ENCODE measurements at places on chromosomes 5 and 9. TPM values are rescaled to one million over a fixed set of nuclear protein-coding genes. Genes with fewer than 3 reads are reported as not detected.

The OR13C4 gene
- polyA plus RNA-seq: not detected

The PDGFRB gene
- polyA plus RNA-seq: not detected

The DBH gene
- not detected for polyA plus RNA-seq

The GFI1B gene
- not detected for polyA plus RNA-seq

The SPARC gene
- polyA plus RNA-seq: not detected

The UNC13B gene
- polyA plus RNA-seq: not detected

The TMC1 gene
- not detected for polyA plus RNA-seq

The SLC31A1 gene
- 6.1 TPM for polyA plus RNA-seq

The DEPDC1B gene
- polyA plus RNA-seq: 0.83 TPM

The HTR4 gene
- polyA plus RNA-seq: not detected

The CCL19 gene
- polyA plus RNA-seq: not detected

The PALM2AKAP2 gene
- polyA plus RNA-seq: not detected

The PCDHGA5 gene
- 0.08 TPM for polyA plus RNA-seq

The C6 gene
- polyA plus RNA-seq: not detected

The ANKRD55 gene
- polyA plus RNA-seq: 5.7 TPM

The IL3 gene
- polyA plus RNA-seq: not detected

The PCDH1 gene
- 1.3 TPM for polyA plus RNA-seq

The ZNF484 gene
- polyA plus RNA-seq: 3.7 TPM

The HSDL2 gene
- 30.4 TPM for polyA plus RNA-seq

The SLC23A1 gene
- polyA plus RNA-seq: not detected

The IFNA2 gene
- polyA plus RNA-seq: not detected

The PDCD1LG2 gene
- polyA plus RNA-seq: 0.85 TPM

The ODF2 gene
- polyA plus RNA-seq: 14.6 TPM

The LECT2 gene
- not detected for polyA plus RNA-seq

The CDH9 gene
- polyA plus RNA-seq: not detected

The IFNA21 gene
- not detected for polyA plus RNA-seq

The KIF4B gene
- polyA plus RNA-seq: not detected

The IFNB1 gene
- polyA plus RNA-seq: not detected

The AKNA gene
- polyA plus RNA-seq: 14.6 TPM

The NR2F1 gene
- not detected for polyA plus RNA-seq

The SH2D3C gene
- 17.7 TPM for polyA plus RNA-seq

The TUT7 gene
- 19.4 TPM for polyA plus RNA-seq

The RALGDS gene
- 58.5 TPM for polyA plus RNA-seq

Measured in CD4-positive, CD25-positive, alpha-beta regulatory T cell (primary cell).